NCI-H82 (cell line): ENCODE measurements at places on chromosomes 16 and 17.

DNA sequence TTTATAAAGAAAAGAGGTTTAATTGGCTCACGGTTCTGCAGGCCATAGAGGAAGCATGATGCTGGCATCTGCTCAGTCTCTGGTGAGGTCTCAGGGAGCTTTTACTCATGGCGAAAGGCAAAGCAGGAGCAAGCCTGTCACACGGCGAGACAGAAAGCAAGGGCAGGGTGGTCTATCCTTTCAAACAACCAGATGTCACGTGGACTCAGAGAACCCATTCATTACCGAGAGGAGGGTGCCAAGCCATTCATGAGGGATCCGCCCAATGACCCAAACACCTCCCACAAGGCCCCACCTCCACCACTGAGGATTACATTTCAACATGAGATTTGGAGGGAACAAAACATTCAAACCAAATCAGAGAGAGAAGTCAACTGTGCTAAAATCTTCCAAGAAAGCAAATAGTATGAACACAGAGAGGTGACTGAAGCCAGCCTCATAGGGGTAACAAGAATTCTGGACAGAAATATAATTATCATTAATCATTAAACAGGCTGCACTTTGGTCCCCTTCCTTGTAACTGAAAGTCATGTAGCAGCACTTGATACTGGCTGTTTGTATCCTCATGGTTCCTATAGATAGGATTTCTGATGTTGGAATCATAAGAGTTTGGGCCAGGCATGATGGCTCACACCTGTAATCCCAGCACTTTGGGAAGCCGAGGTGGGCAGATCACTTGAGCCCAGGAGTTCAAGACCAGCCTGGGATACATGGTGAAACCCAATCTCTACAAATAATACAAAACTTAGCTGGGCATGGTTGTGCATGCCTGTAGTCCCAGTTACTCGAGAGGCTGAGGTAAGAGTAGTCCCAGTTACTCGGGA lies 52.5 kb upstream of the B4GALNT2 start:
- no peak for DNase-seq

- DNase-seq: no peak
These were observed 201.9 kb downstream of the SNX29 start for GRCh38 chr16:12178251-12178990.

DNA sequence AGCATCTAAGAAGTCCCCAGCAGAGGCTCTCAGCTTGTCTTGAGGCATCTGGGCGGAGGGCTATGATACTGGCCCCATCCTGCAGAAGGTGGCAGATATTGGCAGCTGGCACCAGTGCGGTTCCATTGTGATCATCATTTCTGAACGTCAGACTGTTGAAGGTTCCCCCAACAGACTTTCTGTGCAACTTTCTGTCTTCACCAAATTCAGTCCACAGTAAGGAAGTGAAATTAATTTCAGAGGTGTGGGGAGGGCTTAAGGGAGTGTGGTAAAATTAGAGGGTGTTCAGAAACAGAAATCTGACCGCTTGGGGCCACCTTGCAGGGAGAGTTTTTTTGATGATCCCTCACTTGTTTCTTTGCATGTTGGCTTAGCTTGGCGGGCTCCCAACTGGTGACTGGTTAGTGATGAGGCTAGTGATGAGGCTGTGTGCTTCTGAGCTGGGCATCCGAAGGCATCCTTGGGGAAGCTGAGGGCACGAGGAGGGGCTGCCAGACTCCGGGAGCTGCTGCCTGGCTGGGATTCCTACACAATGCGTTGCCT lies at the start of gene CIITA:
Gene CIITA, plus strand, starts transcription at position 404 of the 543 bp plus-strand sequence. Its CDS starts 129 bp downstream, at position 533.
- DNase-seq: peak; percentile 22

- DNase-seq: no peak
These were observed 26.5 kb downstream of the EPN2 start for GRCh38 chr17:19263641-19264051.

DNA sequence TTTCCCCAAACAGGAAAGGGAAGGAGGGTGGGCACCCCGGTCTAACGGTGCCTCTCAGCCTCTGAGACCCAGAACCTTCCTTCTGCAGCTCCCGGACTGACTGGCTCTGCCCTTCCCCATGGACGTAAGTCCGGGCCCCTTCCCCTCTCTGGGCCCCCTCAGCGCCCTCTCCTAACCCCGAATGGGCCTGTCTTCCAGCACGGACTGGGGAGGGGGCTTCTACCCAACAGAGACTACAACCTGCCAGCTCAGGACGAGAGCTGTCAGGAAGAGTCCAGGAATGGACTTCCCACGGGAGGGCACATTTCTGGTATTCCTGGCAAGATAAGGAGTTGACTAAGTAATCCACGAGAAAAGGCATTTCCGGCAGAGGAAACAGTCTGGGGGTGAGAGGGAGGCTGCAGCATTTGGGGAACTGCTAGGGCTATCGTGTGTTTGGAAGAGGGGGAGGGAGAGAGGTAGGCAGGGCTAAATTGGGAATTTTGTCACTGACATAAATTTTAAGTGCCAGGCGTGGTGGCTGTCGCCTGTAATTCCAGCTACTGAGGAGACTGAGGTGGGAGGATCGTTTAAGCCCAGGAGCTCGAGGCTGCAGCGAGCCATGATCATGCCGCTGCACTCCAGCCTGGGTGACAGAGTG lies 12.1 kb upstream of the ALDOA start:
- no peak for DNase-seq

DNA sequence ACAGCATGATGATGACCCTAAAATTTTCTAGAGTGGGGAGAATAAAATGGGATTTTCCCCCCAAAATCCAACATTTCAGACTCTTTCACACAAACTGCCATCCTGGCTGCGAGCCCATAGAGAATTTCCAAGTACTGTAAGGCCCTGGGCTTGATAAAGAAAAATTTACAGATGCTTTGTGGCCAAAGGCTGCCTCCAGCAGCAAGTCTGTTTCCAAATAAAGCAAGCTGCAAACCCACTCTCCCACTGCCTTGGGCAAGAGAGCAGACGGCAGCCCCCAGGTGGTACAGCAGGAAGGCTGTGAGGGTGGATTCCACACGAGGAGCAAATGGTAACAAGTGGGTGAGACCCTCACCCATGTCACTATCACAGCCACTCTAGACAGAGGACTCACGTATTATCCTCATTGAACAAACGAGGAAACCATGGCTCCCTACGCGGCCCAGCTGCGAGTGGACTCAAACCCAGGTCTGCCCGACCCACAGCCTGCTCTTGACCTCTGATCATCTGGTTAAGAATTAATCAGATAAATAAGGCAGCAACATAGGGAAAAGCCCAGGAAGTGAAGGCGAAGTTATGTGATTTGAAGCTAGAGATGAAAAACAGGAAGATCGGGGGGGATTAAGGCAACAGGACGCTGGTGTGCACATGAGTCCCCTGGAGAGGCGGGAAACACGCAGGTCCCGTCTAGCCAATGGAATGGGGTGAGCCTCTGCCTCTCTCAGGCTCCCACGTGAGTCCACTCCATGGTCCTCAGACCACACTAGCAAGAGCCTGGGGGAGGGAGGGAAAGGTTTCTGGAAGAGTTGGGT lies 37.4 kb downstream of the AXIN2 start:
- peak; percentile 21 for DNase-seq

DNA sequence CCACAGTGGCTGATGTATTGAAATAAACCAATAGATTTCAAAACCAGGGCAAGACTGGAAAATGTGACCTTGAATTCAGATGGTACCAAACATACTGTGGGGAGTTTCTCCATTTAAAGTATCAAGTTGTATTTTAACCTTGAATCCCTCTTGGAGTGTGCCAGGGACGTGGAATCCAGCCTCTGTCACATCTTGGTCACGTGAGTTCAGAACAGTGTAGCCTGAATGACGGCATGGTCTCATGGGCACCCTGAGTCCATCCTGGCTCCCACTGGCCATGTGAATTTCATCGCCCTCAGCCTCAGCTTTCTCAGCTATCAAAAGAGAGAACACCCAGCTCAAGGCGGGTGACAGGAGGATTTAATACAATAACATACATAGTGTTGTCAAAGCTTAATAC lies 6.8 kb downstream of the ZNF771 start:
- no peak for DNase-seq
